ENCODE measurements at places on chromosomes 13 and 19. TPM values are rescaled to one million over a fixed set of nuclear protein-coding genes. Genes with fewer than 3 reads are reported as not detected.

The NAPSA gene
- 0.27 TPM for total RNA-seq

The IGLON5 gene
- total RNA-seq: not detected

The SLC8A2 gene
- 0.31 TPM for total RNA-seq

The OR10H1 gene
- not detected for total RNA-seq

The CILP2 gene
- 12.7 TPM for total RNA-seq

The KLK3 gene
- not detected for total RNA-seq

The SPRED3 gene
- total RNA-seq: 4.6 TPM

The ERVK3-1 gene
- 25.3 TPM for total RNA-seq

The PALM gene
- 175 TPM for total RNA-seq

The VAV1 gene
- not detected for total RNA-seq

The ZIC2 gene
- total RNA-seq: 55.8 TPM

The OR7D2 gene
- total RNA-seq: 0.33 TPM

The VPS36 gene
- total RNA-seq: 46.8 TPM

The ZNF302 gene
- total RNA-seq: 19.5 TPM

The ATP4B gene
- total RNA-seq: not detected

The TUBA3C gene
- not detected for total RNA-seq

The GIPC3 gene
- 3.3 TPM for total RNA-seq

The EFNA2 gene
- 7.0 TPM for total RNA-seq

The CRB3 gene
- total RNA-seq: 0.32 TPM

The ZNF729 gene
- total RNA-seq: not detected

The TUBB4A gene
- 0.99 TPM for total RNA-seq

The ATXN8OS gene
- total RNA-seq: not detected

The SPTBN4 gene
- total RNA-seq: 2.3 TPM

The ATP12A gene
- not detected for total RNA-seq

The ZNF418 gene
- 6.7 TPM for total RNA-seq

The SIGLEC8 gene
- total RNA-seq: not detected

The FPR2 gene
- not detected for total RNA-seq

The RASIP1 gene
- 0.31 TPM for total RNA-seq

The EPSTI1 gene
- total RNA-seq: 3.8 TPM

The TMIGD2 gene
- not detected for total RNA-seq

The NMRK2 gene
- not detected for total RNA-seq

The ZNF667 gene
- total RNA-seq: not detected

The METTL21C gene
- total RNA-seq: not detected

The ZNF208 gene
- not detected for total RNA-seq

The ZGLP1 gene
- total RNA-seq: 6.2 TPM

The GRIN3B gene
- 0.67 TPM for total RNA-seq

The MAMSTR gene
- total RNA-seq: 1.6 TPM

The PCP2 gene
- not detected for total RNA-seq

The FARP1 gene
- 237 TPM for total RNA-seq

The S1PR4 gene
- not detected for total RNA-seq

The BCAM gene
- 4.3 TPM for total RNA-seq

The IL12RB1 gene
- not detected for total RNA-seq

The LIPE gene
- 3.8 TPM for total RNA-seq

The GNG7 gene
- 2.5 TPM for total RNA-seq

The THAP8 gene
- 8.9 TPM for total RNA-seq

The KISS1R gene
- total RNA-seq: 0.38 TPM
